ENCODE measurements at places on chromosomes 2 and 18. TPM values are rescaled to one million over a fixed set of nuclear protein-coding genes. Genes with fewer than 3 reads are reported as not detected.

FLACC1 gene
- total RNA-seq: 0.56 TPM

GALNT3 gene
- 40.0 TPM for total RNA-seq

RFX8 gene
- not detected for total RNA-seq

POTEC gene
- total RNA-seq: not detected

G6PC2 gene
- not detected for total RNA-seq

KIF1A gene
- 0.12 TPM for total RNA-seq

Measured in esophagus mucosa (tissue), 1 donor.